Activated CD8-positive, alpha-beta memory T cell treated with anti-CD3 and anti-CD28 coated beads for 24 hours (primary cell): ENCODE measurements at places on chromosomes 16 and 17.
A peak's percentile ranks its signal among the peaks of the same experiment; 100 is the strongest.

DNA sequence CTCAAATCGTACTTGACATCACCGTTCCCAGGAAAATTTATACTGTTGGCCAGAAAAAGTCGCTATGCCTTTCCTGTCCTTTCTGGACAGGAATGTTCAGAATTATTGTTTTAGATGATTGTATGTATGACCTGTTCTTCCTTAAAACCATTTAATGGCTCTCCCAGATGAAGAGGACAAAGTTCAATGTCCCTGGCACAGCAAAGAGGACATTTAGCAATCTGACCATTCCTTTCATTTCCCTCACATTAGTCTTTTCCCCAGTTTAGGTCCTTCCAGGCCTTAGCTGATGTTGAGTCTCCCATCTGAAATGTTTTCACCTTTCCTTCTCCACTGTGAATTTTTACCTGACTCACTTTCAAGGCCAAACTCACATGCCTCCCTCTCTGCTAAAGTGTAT lies 938.9 kb downstream of the CDH11 start:
- no peak for DNase-seq

GRCh38 chr17:7249214-7249613 lies 2.3 kb downstream of the CTDNEP1 start:
- no peak for DNase-seq

GRCh38 chr17:57284984-57285646 lies 28.8 kb downstream of the MSI2 start:
- peak; percentile 75 for DNase-seq

GRCh38 chr17:81241648-81242420 lies 2.7 kb downstream of the NDUFAF8 start:
- peak; percentile 88 for DNase-seq

- no peak for DNase-seq
These were observed 133.3 kb downstream of the MGAT5B start for GRCh38 chr17:77001487-77001886.

GRCh38 chr16:15993946-15994665 lies 44.7 kb downstream of the ABCC1 start:
- DNase-seq = no peak

- no peak for DNase-seq
These were observed at the start of gene ADAM11 for GRCh38 chr17:44758414-44759085. Gene ADAM11, plus strand, starts transcription at chr17:44758988. Its CDS starts 212 bp downstream, at chr17:44759200.

- DNase-seq = peak; percentile 41
These were observed 40.4 kb downstream of the TMEM11 start for GRCh38 chr17:21173543-21173942.

DNA sequence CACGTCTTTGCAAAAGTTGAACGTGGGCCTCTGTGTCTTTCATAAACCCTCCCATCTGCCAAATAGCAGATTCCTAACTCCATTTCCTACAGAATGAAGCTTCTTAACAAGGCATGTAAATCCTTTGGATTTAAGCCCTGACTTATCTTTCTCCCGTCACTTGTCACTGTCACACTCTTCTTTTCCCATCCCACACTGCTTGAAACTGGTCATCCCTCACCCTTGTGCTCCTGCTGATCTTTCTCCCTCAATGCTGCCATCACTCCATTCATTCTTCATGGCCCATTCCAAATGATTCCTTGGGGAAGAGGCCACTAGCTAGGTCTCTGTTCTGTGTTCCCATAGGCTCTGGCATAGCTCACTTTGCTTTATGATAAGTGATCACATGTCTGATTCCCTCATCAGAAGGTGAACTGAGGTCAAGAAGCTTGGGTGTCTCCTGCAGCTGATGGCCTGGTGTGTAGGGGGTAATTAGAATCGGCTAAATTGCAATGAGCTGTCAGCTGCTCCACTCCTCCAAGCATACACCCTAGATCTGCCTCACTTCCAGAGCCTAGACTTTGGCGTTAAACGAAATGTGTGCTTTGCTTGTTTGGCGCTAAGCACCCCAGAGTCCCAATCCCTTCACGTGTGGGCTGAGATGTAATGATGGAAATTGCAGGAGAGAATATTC lies 61.7 kb downstream of the PECAM1 start:
- no peak for DNase-seq

DNA sequence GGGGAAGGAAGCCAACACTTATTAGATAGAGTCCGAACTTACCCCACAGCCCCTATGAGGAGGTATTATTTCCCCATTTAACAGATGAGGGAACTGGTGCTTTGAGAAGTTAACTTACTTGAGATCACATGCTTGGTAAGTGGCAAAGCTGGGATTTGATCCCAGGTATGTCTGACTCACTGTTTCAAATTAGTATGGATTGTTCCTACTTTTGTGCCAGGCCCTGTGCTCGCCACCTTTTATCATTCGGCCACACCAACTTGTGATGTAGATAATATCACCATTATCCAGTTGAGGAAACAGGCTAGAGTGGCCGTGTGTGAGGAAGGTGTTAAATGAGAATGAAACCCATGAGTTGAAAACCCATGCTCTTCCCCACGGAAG lies 10.7 kb downstream of the HIRIP3 start:
- DNase-seq = no peak

DNA sequence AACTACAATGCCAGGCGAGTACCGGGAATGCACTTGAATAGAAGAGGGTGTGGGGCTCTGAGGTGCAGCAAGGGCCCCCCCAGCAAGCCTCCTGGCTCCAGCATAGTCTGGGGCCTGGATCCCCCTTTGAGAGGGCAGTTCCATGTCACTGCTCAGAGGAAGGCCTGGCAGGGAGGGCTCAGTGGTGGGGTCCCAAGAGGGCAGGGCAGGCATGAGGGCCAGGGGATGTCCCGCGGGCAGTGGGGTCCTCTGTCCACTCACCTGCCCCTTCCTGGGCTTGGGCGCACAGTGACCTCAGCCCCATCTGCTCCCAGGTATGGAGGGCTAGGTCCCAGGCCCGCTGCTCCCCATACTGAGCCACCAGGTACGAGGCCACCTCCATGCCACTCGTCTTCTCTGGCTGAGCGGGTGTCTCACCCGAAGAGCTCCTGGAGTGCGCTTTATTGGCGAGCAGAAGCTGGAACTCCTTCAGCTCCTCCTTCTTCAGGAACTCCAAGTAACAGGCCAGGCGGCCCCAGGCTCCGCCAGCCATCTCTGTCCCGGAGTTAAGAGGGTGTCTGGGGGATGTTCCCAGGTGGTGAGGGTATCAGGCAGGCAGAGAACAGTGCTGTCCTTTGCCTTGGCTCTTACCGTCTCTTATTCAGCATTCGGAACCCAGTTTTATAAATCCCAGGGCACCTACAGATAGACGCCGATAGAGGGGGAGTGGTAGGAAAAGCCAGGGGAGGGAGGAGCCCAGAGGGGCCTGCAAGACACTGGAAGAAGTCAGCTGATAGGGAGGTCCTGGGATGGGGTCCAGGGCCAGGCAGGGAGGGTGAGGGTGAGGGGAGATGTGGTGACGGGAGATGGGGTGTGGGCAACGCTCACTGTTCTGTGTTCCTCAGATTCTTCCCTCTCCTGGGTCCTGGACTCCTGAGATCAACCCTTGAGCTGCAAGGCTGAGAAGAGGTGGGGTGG lies 605 bp downstream of the NLRP1 start:
- DNase-seq = no peak

DNA sequence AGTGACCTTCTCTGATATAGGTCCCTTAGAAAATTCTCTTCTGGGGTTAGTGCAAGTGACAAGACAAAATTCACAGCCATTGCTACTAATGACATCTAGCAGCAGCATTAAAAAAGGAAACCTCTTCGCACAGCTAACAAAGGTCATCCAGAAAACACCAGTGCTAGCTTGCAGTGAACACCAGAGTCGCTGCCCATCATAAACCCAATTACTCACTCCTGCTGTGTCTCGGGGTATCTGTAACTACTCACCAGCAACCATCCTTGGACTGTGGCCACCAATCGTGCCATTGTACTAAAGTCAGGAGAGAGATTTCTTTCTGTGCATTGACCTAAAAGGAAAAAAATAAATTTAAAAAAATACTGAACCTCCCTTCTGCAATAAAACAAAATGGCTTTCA lies 1494.7 kb upstream of the CDH8 start:
- DNase-seq = no peak

- no peak for DNase-seq
These were observed 157.8 kb downstream of the C16orf78 start for GRCh38 chr16:49531425-49531824.

GRCh38 chr17:78072961-78073360 lies 55.6 kb downstream of the TMC6 start:
- DNase-seq = no peak

DNA sequence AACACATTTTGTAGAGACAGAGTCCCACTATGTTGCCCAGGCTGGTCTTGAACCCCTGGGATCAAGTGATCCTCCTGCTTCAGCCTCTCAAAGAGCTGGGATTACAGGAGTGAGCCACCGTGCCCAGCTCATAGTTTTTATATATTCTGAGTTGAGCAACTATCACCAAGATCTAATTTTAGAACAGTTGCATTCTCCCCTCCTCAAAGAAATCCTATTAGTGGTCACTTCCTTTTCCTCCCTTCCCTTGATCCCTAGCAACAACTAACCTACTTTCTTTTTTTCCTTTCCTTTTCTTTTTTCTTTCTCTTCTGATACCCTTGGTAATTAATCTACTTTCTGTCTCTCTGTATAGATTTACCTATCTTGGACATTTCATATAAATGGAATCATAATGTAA lies 61.5 kb upstream of the B4GALNT2 start:
- DNase-seq = no peak

- DNase-seq = no peak
These were observed 1.2 kb downstream of the BRIP1 start for GRCh38 chr17:61862105-61862574.

GRCh38 chr16:62256406-62256805 lies 220.2 kb upstream of the CDH8 start:
- no peak for DNase-seq

- no peak for DNase-seq
These were observed 178.9 kb downstream of the TMEM132E start for GRCh38 chr17:34758316-34758715.

GRCh38 chr17:17070931-17071330 lies 28.7 kb downstream of the MPRIP start:
- no peak for DNase-seq

DNA sequence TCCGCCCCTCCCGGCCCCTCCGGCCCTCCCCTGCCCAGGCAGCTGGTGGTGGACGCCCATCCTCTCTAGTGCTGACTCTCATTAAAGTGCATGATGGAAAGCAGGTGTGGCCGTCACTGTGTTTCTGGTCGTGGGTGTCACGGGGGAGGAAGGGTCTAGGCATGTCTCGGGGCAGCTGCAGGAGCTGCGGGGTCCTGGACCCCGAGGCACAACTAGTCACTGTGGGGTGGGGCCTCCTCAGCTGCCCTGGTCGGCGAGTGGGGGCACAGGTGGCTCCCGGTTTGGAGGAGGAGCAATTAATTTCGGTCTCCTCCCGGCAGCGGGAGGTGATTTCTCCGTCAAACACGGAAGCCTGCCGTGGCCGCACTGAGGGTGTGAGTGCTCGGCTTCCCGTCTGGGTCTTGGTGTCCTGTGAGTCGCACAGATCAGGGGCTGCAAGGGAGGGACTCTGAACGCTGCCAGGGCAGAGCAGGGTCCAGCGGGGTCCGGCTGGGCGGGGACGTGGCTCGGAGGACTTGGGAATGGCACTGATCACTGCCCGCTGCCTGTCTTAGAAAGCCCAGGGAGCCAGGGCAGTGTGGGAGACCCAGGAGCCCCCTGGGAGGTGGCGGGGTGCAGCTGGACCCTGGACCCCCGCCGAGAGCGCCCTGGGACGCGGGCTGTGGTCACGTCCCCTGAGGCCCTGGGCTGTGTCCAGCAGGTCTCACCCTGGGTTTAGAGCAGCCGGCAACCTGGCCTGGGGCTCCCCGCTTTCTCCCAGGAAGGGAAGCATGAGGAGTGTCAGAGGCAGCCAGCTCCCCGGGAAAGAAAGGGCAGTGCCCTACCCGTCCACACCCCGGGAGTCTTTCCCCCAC lies 3.3 kb downstream of the TPSD1 start:
- DNase-seq = no peak

DNA sequence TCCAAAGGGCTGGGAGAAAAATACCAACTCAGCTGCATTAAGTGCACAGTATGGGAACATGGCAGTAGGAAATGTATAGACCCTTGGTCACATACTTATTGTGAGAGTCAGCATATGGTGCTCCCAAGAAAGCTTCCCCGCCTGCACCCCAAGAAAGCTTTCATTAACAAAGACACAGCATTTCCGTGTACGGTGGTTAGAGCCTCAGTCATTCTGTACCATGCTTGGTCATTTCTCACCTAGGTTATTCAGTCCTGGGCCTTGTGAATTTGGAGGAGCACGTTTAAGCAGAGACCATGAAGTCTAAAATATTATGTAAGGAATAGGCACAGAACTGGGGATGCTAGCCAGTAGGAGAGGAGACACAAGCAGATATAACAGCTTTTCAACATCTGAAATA lies 56.1 kb downstream of the ESRP2 start:
- no peak for DNase-seq

DNA sequence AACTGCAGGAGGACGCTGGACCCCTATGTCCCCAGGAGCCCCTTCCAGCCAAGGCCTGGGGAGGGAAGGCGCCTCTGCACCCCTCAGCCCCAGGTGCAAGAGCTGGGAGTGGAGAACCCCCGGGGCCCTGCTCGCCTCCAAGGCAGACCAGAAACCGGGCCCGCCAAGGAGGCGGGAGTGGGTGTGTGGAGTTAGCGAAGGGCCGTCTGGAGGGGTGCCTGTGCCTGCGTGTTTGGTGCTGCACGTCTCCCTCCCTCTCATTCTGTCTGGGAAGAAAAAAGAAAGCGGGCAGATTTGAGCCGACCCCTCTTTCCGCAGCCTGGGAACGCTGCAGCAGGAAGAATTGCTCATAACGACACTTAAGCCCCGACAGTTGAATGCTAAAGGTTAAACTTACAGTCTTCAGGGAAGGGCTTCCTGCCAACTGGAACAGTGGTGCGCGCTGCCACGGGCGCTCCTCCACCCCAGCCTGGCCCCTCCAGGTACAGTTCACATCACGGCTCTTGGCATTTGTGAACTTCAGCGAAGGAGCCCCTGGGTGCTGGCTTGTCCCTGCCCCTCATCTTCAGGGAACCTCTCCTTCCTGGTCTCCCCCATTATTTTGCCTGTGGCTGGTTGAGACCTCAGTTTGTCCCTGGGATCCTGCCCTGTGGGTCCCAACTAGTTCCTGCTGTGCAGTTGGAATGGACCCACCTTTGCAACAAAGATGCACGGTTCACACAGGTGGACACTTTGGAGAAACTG lies 19.2 kb upstream of the ZFHX3 start:
- DNase-seq = no peak

GRCh38 chr17:9232591-9233270 lies 211.4 kb downstream of the NTN1 start:
- no peak for DNase-seq

DNA sequence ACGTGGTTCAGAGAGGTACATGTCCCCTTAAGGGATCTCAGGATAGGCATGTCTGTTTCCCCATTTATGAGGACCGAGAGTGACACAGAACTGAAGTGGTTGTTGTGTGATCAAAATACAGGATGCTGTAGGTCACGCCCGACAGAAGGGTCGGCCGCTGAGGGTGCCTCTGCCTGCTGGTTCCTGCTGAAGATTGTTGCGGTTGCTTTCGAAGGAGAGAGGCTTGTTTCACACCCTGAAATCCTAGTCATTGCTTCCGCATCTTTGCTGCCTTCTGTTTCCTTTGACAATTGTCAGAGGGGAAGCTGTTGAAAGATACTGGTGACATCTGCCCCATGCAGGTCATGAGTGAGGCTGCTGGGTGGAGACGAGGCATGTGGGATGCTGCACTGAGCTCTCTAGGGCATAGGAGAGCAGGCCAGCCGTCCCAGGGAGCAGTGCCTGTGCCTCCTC lies 3.8 kb upstream of the NAT9 start:
- DNase-seq = peak; percentile 75

- no peak for DNase-seq
These were observed 5.2 kb upstream of the GHDC start for GRCh38 chr17:42199416-42200011.

GRCh38 chr17:31740611-31741082 lies 118.4 kb downstream of the COPRS start:
- no peak for DNase-seq

- no peak for DNase-seq
These were observed 128.3 kb upstream of the MYOCD start for GRCh38 chr17:12537436-12537835.
